ENCODE measurements at places on chromosomes 7 and 10.

DNA sequence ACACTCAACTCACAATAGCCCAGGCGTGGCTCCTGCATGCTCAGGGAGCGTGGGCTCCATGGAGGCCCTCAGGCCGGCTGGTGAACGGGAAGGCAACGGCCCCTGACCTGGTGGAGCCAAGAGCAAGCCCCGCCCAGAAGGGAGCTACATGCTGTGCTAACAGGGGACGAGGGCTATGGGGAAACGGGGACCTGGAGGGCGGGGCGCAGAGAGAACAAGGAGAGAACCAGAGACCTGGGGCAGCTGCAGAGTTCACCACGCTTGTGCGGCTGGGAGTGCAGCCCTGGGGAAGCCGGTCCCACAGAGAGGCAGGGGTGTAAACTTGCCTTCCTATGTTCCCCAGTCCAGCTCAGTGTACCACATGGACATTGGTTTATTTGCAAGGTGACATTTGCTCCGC lies 69.2 kb upstream of the PPP2R2D start:
- no peak for DNase-seq

- no peak for DNase-seq
Observed at GRCh38 chr10:75565286-75566251, 134.1 kb downstream of the LRMDA start.

- no peak for DNase-seq
Observed at GRCh38 chr10:87054373-87055295, 34.5 kb downstream of the FAM25A start.

DNA sequence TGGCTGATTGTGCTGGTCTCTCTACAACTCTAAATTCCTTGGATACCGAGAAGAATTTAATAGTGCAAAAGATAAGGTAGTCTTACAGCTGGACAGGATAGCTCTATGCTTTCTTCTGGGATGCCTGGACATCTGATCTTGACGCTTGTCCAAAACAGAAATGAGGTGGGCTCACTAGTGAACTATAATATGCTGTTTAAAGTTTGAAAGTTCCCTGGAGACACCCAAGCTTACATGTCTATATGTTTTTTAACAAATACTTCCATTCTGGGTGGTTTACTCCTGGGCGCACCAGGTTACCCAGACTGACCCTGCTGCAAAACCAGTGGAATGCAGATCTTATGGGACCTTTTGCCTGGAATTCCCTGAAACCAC lies 702.1 kb upstream of the COBL start:
- DNase-seq, result no peak

DNA sequence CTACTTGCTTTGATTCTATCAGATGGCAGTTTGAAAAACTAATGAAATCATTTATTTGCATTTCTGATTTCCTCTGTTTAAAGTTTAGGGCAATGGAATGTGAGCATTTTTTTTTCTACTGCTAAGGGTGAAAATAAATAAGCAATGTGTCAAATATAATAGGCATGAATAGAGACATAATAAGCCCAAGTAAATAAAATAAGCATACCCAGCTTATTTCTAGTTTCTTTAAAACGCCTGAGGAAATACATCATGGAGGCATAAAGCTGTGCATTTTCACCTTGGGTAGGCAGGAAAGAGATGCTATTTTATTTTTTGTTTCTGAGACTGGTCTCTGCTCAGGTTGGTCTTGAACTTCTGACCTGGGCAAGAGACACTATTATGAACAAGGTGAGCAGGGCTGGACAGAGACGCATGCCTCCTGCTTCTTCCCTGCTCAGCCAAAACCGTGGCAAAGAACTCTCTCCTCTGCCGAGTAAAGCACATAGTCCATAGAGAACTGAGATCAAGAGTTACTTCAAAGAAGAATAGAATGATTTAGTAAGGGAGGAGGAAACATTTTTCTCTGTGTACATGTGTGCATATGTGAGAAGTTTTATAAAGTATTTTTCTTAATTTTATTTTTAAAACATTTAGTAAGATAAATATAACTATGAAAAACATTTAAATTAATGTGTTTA lies 138.1 kb downstream of the GNAI1 start:
- DNase-seq, result no peak

GRCh38 chr7:110413038-110413437 lies 677.9 kb upstream of the LRRN3 start:
- no peak for DNase-seq

GRCh38 chr10:112753961-112754411 lies 196.1 kb upstream of the TCF7L2 start:
- no peak for DNase-seq

- no peak for DNase-seq
Observed at GRCh38 chr7:28953633-28954032, 4.5 kb downstream of the TRIL start.

DNA sequence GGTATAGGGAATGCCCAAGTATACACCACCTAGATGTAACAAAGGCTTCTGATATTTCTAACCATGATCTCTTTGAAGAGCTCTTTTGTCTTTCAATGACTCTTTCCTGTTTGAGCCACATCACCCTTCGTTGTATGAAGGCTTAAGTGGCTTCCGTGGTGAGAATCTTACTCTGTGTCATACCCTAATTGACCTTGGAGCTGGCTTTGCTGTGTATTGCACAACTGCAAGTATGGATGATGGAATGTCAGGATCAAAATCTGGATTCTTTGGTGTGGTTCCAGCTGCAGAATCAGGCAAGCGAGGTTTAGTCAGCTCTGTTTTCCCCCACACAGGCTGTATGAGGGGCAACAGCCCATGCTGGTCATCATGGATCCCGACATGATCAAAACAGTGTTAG lies 16.0 kb downstream of the CYP3A43 start:
- DNase-seq, result no peak

- DNase-seq, result no peak
Observed at GRCh38 chr10:131288648-131289047, 22.9 kb downstream of the TCERG1L start.

DNA sequence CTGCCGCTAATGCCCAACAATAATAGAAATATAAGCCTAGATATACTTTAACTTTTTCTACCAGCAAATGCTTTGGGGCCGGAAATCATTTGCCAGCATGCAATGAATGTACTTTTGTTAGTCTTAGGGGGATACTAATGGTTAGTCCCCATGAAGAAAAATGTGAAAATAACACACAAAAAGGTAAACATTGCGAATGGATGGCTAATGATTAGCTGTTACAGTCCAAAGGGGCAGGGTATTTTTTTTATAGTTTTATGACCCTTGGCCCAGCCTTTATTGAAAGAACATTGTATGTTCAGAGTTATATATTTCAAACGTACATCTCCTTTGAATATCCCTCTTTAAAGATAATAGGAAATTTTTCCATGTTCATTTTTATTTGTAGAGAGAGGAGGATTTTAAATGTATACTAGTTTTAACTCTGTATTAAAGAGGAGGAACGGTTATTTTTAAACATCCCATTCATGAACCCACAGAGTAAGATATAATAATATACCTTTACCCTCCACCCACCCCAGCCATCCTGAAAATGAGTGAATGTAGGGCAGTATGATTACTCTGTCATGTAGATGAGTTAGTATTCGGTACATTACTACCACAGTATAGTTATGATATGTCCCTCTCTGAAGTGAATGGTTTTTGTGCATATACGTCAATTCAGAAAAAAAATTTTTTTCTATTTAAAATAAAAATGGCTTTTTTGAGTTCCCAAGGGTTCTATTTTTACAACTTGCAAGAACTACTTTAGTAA lies 63.6 kb downstream of the ARID5B start:
- no peak for DNase-seq

GRCh38 chr7:35252612-35253459 lies 1.1 kb downstream of the TBX20 start:
- DNase-seq, result no peak

DNA sequence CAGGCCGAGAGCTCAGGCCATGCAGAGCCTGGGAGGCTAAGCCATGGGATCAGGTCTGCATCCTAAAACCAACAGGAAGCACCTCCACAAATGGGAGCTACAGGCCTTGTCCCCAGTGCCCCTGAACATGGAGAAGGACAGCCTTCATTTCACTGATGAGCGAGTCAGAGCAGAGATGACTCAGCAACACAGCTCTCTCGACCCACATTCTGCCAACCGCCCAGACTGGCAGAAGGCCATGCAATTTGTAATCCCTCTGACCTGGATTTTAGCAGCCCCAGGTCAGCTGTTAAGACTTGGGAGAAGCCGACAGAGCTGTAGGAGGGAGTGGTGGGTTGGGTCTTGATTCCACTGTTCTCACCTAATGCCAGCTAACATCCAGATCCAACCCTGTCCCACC lies 25.5 kb downstream of the VOPP1 start:
- no peak for DNase-seq

DNA sequence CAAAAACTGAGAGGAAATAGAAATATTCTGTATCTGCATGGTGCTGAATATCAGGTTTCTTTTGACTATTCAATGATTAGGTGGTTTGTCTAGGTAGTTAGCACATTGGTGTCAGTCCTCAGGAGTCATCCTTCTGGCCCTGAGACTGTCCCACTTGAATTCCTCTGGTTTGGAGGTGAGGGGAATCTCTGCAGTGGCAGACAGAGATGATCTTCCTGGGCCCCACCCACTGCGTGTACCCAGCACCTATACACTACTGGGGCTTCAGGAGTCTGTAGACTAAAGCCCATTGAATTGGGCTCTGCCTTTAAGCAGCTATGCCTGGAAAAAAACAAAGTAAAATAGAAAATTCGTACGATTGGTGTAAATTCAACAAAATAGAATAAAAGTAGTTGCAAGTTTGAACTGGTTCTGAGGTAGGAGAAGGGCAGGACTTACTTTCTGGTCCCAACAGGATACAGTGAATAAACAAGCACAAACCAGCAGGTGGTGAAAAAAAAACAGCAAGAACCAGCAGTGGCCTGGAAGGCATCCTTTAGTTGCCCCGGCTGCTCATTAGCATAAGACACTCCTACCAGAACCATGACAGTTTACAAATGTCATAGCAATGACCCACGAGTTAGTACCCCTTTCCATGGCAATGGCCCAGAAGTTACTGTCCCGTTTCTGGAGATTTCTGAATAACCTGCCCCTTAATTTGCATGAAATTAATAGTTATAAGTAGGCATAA lies 1.7 kb downstream of the LIPM start:
- DNase-seq, result no peak
